ENCODE measurements at places on chromosomes 6 and 20.
A peak's percentile ranks its signal among the peaks of the same experiment; 100 is the strongest.

GRCh38 chr6:146905181-146905704, 299.0 kb upstream of the STXBP5 start:
- H3K4me3 ChIP-seq = no peak overlapping the region
- no peak for DNase-seq
- no peaks in the 10 kb centered on the region for H3K27me3 ChIP-seq
- no peaks in the 10 kb centered on the region for H3K36me3 ChIP-seq
- no peak overlapping the region for H3K27ac ChIP-seq
- H3K4me1 ChIP-seq = no peaks in the 10 kb centered on the region

GRCh38 chr6:111534231-111534751, 51.3 kb upstream of the REV3L start:
- peaks cover 50% of the 10 kb centered on the region for H3K4me1 ChIP-seq
- no peak overlapping the region for H3K4me3 ChIP-seq
- no peak overlapping the region for H3K27ac ChIP-seq
- H3K36me3 ChIP-seq = no peaks in the 10 kb centered on the region
- DNase-seq = no peak

GRCh38 chr6:126367849-126368248, 27.9 kb downstream of the CENPW start:
- H3K4me1 ChIP-seq = no peaks in the 10 kb centered on the region
- no peaks in the 10 kb centered on the region for H3K36me3 ChIP-seq
- H3K4me3 ChIP-seq = no peak overlapping the region
- no peak for DNase-seq

DNA sequence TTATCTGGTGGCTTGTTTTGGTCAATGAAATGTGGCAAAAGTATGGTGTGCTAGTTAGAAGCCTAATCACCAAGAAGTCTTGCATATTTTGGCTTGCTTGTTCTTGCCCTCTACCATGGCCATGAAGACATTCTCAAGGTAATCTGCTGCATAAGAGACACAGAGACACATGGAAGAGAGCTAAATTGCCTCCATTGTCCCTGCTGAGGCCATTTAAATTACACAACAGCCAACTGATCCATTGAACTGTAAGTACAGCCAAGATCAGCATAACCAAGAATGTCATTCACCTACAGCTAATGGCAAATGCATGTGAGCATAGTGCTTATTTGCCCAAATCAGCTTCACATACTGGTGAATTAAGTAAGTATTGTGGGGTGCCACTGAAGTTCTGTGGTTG, 603.8 kb downstream of the FRK start:
- H3K27ac ChIP-seq = no peak overlapping the region
- no peak for DNase-seq
- no peaks in the 10 kb centered on the region for H3K4me1 ChIP-seq
- H3K36me3 ChIP-seq = no peaks in the 10 kb centered on the region
- no peaks in the 10 kb centered on the region for H3K27me3 ChIP-seq

DNA sequence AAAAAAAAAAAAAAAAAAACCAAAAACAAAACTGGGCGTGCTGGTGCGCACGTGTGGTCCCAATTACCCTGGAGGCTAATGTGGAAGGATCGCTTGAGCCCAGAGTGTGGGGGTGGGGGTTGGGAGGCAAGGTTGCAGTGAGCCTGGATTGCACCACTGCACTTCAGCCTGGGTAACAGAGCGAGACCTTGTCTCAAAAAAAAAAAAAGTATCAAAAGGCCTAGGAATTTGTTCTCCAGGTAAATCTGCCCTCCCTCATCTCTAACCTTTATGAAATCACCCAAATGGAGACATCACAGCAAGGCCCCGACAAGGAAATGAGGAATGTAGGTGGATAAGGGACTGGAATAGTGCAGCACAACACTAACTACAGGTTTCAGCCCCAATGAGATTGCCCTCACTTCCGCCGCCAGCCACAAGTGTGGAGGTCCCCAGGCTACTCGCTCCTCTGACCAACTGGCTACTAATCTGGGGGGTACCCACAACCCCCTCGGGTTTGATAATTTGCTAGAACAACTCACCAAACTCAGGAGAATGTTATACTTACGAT, 36.8 kb upstream of the DDR1 start:
- H3K27ac ChIP-seq = no peak overlapping the region
- DNase-seq = no peak
- H3K4me3 ChIP-seq = no peak overlapping the region
- H3K4me1 ChIP-seq = peaks cover 30% of the 10 kb centered on the region
- H3K36me3 ChIP-seq = peaks cover 14% of the 10 kb centered on the region

GRCh38 chr20:45835329-45835765, 1.7 kb downstream of the SNX21 start:
- peaks cover 1% of the 10 kb centered on the region for H3K27me3 ChIP-seq
- H3K4me1 ChIP-seq = peaks cover 13% of the 10 kb centered on the region
- no peak overlapping the region for H3K27ac ChIP-seq
- H3K4me3 ChIP-seq = peak overlapping the region; percentile 45

- no peaks in the 10 kb centered on the region for H3K36me3 ChIP-seq
- no peak for DNase-seq
- peak overlapping the region; percentile 86 for H3K4me3 ChIP-seq
- H3K4me1 ChIP-seq = peaks cover 13% of the 10 kb centered on the region
- H3K27ac ChIP-seq = peak overlapping the region; percentile 45
Observed at GRCh38 chr20:43513372-43513930, 6.0 kb downstream of the L3MBTL1 start.

- H3K4me1 ChIP-seq = no peaks in the 10 kb centered on the region
- DNase-seq = no peak
- no peaks in the 10 kb centered on the region for H3K36me3 ChIP-seq
Observed at GRCh38 chr6:56279331-56280080, 32.1 kb upstream of the COL21A1 start.

- no peaks in the 10 kb centered on the region for H3K4me1 ChIP-seq
- DNase-seq = no peak
- H3K4me3 ChIP-seq = no peak overlapping the region
- H3K27me3 ChIP-seq = no peaks in the 10 kb centered on the region
- H3K27ac ChIP-seq = no peak overlapping the region
Observed at GRCh38 chr6:103177791-103178190, 1681.9 kb downstream of the HACE1 start.

- no peaks in the 10 kb centered on the region for H3K4me1 ChIP-seq
- DNase-seq = no peak
- H3K27ac ChIP-seq = no peak overlapping the region
- peaks cover 25% of the 10 kb centered on the region for H3K27me3 ChIP-seq
Observed at GRCh38 chr20:38255393-38255792, 5.1 kb downstream of the KIAA1755 start.

GRCh38 chr20:37920679-37921322, 17.9 kb downstream of the VSTM2L start:
- H3K27ac ChIP-seq = no peak overlapping the region
- H3K27me3 ChIP-seq = peaks cover 23% of the 10 kb centered on the region
- DNase-seq = no peak
- H3K4me1 ChIP-seq = peaks cover 9% of the 10 kb centered on the region
- H3K36me3 ChIP-seq = no peaks in the 10 kb centered on the region

DNA sequence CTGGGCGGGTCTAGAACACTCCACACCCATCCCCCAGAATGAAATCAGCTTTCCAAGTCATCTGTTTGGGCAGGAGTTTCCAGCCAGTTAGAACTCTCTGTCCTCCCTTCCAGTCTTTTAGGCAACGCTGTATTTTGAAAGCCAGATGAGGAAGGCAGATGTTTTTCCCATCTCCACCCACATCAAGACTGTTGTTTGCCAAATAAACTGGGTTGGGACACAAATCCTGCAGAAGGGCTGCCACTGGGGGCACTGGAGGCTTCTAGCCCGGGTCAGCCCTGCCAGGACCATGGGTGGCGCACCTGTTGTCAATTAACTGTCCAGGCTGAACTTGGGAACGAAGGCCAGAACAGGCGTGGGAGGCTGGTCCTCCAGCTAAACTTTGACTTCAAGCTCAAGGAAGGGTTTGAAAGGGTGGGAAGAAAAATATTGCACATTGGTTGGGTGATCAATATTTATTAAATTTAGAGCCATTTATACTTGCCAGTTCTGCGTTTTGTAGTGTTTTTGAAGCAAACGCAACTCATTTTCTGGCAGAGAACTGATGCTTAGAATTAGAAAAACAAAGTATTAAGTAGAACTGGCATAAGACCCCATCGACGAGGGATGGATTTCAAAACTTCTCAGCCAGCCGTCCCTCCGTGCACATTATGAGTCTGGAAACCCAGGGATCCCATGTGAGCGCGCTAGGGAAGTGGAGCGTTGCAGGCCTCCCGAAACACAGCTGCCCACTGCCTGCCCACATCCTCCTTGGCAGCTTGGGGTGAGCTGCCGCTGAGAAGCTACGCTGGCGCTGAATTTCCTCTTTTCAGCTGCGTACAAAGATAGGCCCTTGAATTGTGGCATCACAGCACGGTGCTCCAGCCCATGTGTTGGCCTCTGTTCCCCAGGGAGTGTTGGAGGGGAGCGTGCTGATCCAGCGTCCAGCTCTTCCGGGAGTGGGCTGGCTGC, 297.4 kb downstream of the QKI start:
- no peak for DNase-seq
- H3K4me3 ChIP-seq = no peak overlapping the region
- no peak overlapping the region for H3K27ac ChIP-seq

- H3K4me1 ChIP-seq = peaks cover 9% of the 10 kb centered on the region
- peak; percentile 32 for DNase-seq
- peaks cover 36% of the 10 kb centered on the region for H3K36me3 ChIP-seq
- peak overlapping the region; percentile 2 for H3K27ac ChIP-seq
Observed at GRCh38 chr6:151027936-151028838, 162.7 kb downstream of the MTHFD1L start.

- H3K27ac ChIP-seq = no peak overlapping the region
- peaks cover 39% of the 10 kb centered on the region for H3K27me3 ChIP-seq
- H3K4me3 ChIP-seq = no peak overlapping the region
Observed at GRCh38 chr20:44803383-44803941, 6.9 kb downstream of the RIMS4 start.

- H3K27ac ChIP-seq = no peak overlapping the region
- no peak for DNase-seq
- H3K36me3 ChIP-seq = no peaks in the 10 kb centered on the region
- no peaks in the 10 kb centered on the region for H3K4me1 ChIP-seq
- no peak overlapping the region for H3K4me3 ChIP-seq
Observed at GRCh38 chr6:33975661-33976436, 170.0 kb downstream of the GRM4 start.

DNA sequence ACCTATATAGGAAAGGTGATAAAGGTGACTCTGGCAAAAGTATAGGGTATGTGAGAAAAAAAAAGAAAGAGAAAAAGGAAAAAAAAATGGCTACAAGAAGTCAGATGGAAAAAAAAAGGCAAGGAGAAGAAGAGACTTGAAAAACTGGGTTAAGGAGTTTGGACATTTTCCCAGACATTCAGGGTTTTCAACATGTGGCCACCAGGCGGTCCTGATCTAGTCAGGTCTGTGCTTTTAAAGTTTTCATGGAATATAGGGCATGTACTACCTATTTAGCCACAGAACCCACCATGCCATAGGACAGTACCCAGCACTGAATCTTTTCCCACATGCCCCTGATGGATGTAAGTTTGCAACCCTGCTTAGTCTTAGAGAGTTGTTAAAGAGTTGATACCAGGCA, 433.7 kb downstream of the MAFB start:
- H3K27me3 ChIP-seq = no peaks in the 10 kb centered on the region
- no peaks in the 10 kb centered on the region for H3K4me1 ChIP-seq
- DNase-seq = no peak
- H3K27ac ChIP-seq = no peak overlapping the region

DNA sequence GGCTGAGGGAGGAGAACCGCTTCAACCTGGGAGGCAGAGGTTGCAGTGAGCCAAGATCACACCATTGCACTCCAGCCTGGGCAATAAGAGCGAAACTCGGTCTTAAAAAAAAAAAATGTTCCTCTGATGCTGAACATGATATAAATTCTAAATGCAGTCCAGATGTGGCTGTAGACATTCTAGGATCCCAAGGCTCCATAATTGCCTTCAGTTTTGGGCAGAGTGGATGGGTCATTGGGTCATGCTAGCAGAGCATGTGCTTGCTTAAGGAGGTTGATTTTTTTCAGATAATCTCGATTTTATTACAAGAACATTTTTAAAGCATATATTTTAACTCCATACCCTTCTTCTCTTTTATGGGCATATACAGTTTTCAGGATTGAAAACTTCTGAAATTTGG, 112.0 kb downstream of the UTRN start:
- H3K36me3 ChIP-seq = peaks cover 64% of the 10 kb centered on the region
- DNase-seq = no peak
- H3K27ac ChIP-seq = no peak overlapping the region
- peaks cover 17% of the 10 kb centered on the region for H3K4me1 ChIP-seq
- no peak overlapping the region for H3K4me3 ChIP-seq

DNA sequence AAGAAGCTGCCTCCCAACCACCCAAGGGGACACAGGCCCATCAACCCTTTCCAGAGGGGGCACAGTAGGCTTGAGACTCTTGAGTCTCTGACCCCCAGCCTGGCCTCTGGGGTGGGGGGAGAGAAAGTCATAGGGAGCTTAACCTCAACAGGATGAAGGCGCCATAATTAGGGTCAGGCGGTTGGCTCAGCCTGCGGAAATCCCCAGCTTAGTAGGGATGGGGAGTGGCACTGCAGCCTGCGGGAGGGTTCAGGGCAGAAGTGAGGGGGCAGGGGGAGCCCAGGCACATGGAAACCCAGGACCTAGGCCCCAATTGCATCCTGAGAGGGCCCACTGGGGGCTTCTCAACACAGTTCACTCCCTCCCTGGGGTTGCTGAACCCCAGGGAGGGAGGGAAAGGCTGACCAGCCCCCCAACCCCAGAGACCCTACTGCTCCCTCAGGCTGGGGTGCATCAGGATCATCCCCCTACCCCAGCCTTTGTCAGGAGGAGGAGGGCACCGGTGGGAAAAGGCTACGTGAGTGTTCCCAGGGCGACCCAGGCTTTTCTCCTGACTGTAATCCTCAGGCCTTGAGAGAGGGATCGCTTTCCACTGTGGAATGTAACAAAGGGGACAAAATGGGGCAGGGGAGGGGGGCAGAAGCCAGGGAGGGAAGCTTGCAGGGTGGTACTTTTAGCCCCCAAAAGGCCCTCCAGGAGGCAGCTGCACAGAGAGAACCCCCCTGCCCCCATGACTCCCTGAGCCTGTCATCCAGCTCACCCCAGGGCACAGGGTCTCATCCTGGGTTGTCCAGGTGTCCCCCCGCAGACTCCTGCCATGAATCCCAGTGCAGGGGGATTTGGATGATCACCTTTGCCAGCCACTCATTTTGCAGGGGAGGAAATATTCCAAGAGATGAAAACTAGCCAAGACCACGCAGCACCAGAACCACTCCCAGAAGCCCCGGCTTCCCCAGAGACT, 46.4 kb downstream of the MRPL14 start:
- no peaks in the 10 kb centered on the region for H3K36me3 ChIP-seq
- H3K4me3 ChIP-seq = no peak overlapping the region
- H3K27ac ChIP-seq = no peak overlapping the region
- H3K4me1 ChIP-seq = peaks cover 4% of the 10 kb centered on the region
